Osteoblast (primary cell): ENCODE measurements at places on chromosomes 5 and 9. TPM values are rescaled to one million over a fixed set of nuclear protein-coding genes. Genes with fewer than 3 reads are reported as not detected.

DNA sequence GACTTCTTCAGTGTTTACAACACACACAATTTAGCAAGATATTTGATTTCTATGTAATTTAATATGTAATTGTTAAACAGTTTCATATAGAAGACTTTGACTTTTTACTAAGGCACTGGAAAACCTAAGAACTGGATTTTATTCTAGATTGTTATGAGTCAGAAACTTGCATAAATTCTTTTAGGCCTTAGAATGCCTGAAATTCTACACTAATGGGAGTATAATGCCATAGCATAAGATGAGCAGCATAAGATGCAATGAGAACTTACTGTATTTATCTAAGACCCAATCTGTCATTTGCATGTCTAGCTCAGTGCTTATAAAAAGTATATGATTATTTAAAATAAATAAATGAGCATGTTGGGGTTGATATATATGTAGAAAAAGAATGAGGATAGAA lies 285.2 kb downstream of the CDH12 start:
- no peak overlapping the region for H3K27ac ChIP-seq
- H3K4me1 ChIP-seq: no peaks in the 10 kb centered on the region
- no peak for DNase-seq
- H3K4me3 ChIP-seq: no peak overlapping the region
- no peaks in the 10 kb centered on the region for H3K27me3 ChIP-seq

- peaks cover 30% of the 10 kb centered on the region for H3K4me1 ChIP-seq
- no peak for DNase-seq
- H3K36me3 ChIP-seq: no peaks in the 10 kb centered on the region
- H3K27ac ChIP-seq: no peak overlapping the region
- no peaks in the 10 kb centered on the region for H3K27me3 ChIP-seq
Measured at GRCh38 chr5:96318569-96319110, 114.4 kb downstream of the PCSK1 start.

DNA sequence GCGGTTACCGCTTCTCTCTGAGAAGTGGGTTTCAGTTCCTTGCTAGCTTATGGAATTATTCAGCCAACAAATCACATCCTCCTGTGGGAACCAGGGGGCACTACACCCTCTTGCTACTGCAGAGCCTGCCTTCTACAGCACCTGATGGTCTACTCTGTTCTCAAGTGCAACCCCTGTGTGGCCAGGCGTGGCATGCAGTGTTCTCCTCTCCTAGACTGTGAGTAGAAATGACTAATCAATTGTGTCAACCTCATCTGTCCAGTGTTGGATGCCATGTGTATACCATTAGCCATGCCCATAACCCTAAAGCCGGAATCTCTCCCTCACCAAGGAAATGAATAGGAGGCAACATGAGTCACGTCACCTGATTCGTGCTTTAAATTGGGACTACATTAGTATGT lies 117.2 kb upstream of the LIFR start:
- peaks cover 6% of the 10 kb centered on the region for H3K4me1 ChIP-seq
- peaks cover 15% of the 10 kb centered on the region for H3K27me3 ChIP-seq
- no peak overlapping the region for H3K4me3 ChIP-seq

GRCh38 chr9:35911690-35912089 lies 2.4 kb downstream of the SPAAR start:
- H3K4me3 ChIP-seq: no peak overlapping the region
- no peak overlapping the region for H3K27ac ChIP-seq
- no peaks in the 10 kb centered on the region for H3K27me3 ChIP-seq
- DNase-seq: no peak
- H3K36me3 ChIP-seq: no peaks in the 10 kb centered on the region
- H3K4me1 ChIP-seq: peaks cover 30% of the 10 kb centered on the region

DNA sequence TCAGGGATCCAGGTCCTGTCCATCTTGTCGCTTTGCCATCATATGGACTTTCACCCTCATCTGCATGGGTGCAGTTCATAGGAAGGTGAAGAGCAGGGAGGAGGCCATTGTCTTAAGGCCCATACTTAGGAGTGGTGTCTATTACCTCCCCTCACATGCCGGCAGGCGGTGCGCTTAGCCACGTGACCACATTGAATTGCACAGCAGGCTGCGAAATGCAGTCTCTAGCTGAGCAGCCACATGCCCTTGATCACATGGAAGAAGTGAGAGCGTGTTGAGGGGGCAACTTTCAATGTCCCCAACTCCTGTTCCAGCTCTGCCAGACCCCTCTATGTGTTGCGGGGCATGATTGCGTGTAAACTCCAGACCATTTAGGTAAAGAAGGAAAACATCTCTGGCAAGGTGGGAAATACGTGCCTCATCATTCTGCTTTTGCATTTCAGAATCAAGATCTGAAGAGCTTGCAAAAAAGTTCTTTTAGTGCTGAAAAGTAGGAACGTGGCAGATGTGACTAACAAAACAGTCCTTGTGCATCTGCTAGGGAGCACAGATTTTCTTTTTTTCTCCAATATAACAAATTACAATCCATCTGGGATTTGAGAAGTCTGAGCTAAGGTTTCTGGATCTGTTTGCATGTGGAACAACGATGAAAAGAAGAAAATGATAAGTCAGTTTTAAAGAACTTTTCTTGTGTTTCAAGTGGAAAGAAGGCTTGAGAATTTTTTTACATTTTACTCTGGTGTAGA lies 34.4 kb downstream of the ROPN1L start:
- H3K36me3 ChIP-seq: no peaks in the 10 kb centered on the region
- no peak overlapping the region for H3K4me3 ChIP-seq
- no peak for DNase-seq

- H3K27me3 ChIP-seq: peaks cover 18% of the 10 kb centered on the region
- DNase-seq: no peak
- no peaks in the 10 kb centered on the region for H3K4me1 ChIP-seq
- no peak overlapping the region for H3K27ac ChIP-seq
- no peaks in the 10 kb centered on the region for H3K36me3 ChIP-seq
Measured at GRCh38 chr5:139396691-139397090, 1.8 kb upstream of the PROB1 start.

Gene ALDOB
- total RNA-seq: not detected in 2 replicates

DNA sequence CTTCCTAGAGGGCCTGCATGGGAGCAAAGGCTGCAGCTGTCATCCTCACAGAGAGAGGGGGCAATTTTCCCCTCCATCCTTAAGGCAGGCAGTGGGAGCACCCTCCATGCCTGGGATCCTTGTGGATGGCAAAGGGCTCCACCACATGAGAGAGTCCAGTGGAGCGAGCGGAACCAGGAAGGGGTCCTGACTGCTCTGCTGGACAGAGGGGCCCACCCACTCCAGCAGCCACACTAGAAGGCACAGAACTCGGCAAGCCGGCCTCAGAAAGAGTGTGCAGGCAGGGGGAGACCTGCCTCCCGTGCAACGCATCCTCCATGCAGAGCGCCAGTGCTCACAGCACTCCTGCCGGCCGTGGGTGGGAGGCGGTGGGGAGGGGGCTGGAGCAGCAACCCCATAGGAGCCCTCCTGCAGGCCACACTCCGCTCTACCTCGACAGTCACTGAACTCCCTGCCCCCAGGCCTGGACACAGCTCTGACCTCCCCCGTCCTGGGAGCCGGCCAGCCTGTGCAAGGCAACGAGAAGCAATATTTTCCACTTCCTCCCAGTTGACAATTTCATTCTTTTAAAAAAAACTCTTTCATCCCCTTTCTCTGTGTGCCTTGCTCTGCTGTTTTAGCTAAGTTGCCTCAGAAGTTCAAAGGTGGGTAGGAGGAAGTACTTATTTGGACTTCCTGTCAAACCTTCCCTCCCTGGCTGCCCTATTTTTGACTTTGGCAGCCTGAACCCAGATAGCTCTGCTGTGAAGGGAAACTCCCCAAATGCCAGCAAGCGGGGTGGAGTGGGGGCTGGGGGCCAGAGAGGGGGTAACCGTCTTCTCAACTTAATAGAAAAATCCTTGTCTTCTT lies 5.3 kb upstream of the LCP2 start:
- H3K4me1 ChIP-seq: peaks cover 6% of the 10 kb centered on the region
- H3K27me3 ChIP-seq: peaks cover 9% of the 10 kb centered on the region
- no peak for DNase-seq

GRCh38 chr5:135491038-135491551 lies 38.9 kb upstream of the TIFAB start:
- no peak overlapping the region for H3K27ac ChIP-seq
- peaks cover 15% of the 10 kb centered on the region for H3K27me3 ChIP-seq

Gene CCDC152
- total RNA-seq: 0.29 and 0.36 TPM in 2 replicates

DNA sequence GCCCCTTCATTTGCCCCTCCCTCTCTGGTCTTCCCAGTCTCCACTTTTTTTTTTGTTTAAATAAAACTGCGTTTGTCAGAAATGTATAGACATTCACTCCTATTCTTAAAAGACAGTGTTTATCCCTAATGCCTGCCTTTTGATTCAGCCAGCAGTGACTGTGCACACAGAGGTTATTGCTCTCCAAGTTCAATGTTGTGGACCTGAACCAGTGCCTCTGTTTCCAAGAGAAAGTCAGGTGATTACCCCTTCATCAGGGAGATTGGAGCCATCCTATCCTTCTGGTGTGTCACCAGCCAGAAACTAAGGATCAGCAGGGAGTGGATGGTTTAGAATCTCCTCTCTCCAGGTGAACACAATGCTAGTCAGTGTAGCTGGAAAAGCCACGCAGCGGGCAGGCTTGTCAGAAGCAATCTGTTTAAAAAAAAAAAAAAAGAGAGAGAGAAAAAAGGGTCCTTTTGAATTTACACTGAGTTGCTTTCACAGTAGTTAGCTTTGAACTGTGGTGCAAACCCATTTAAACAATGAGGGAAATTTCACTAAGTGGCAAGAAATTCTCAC lies 167.5 kb upstream of the DMRT1 start:
- no peak overlapping the region for H3K4me3 ChIP-seq
- no peaks in the 10 kb centered on the region for H3K27me3 ChIP-seq
- peaks cover 11% of the 10 kb centered on the region for H3K4me1 ChIP-seq
- no peak for DNase-seq

DNA sequence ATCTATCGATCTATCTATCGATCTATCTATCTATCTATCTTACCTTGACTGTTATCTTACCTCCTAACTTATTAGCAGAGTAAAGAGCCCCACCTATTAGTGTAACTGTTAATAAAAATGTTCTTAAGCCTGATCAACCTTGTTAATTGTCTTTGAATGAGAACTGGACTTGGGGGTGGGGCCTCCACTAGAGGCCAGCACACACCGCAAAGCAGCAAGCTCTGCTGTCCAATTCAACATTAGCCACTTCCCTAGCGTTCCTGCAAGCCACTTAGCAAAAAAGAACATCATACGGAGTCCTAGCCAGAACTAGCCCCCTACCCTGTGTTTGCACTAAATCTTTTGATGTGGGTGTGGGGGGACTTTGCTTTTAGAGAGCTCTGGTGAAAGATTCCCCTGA lies 515.8 kb downstream of the KDM4C start:
- no peaks in the 10 kb centered on the region for H3K4me1 ChIP-seq
- DNase-seq: no peak
- no peak overlapping the region for H3K27ac ChIP-seq
- peaks cover 6% of the 10 kb centered on the region for H3K27me3 ChIP-seq
- no peaks in the 10 kb centered on the region for H3K36me3 ChIP-seq

DNA sequence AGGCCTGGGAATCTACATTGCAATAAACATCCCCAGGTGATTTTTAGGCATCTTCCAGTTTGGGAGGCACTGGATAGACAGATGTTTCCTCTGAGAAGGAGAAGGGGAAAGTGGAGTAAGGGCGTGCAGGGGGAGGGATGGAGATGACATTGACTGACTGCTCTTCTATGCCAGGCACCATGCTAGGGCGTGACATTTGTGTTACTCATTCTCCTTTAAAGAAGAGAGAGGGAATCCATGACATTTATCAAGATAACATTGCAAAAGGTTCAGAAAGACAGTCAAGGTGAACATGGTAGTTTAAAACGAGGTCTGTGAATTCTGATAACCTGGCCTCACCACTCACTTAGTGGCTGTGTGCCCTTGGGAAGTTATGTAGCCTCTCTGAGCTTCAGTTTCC lies 35.8 kb downstream of the FGF1 start:
- no peak overlapping the region for H3K4me3 ChIP-seq
- H3K36me3 ChIP-seq: no peaks in the 10 kb centered on the region
- no peaks in the 10 kb centered on the region for H3K27me3 ChIP-seq
- H3K4me1 ChIP-seq: peaks cover 13% of the 10 kb centered on the region
- no peak for DNase-seq

Gene S1PR3
- 2.7 and 3.3 TPM in 2 replicates for total RNA-seq

Gene GNAQ
- total RNA-seq: 63.9 and 64.8 TPM in 2 replicates

DNA sequence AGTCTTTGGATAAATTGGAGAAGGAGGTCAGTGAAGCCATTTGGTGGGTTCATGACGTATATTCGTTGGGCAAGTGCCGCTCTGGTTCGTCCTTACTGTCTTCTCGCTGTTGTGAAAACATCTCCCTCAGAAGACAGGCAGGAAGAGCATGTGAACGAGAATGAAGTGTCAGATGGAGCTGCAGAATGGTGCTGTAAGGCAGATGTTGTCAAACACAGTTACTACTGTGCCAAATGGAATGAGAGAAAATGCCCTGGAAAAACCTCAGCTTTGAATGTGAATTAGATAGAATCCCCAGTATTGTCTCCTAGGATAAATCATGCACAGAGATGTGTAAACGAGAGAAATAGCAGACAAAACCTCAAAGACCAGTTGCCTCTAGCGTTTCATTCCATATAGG lies 121.5 kb downstream of the CAMK4 start:
- H3K4me3 ChIP-seq: no peak overlapping the region
- no peaks in the 10 kb centered on the region for H3K27me3 ChIP-seq
- H3K36me3 ChIP-seq: no peaks in the 10 kb centered on the region
- DNase-seq: no peak
- H3K27ac ChIP-seq: no peak overlapping the region
- H3K4me1 ChIP-seq: no peaks in the 10 kb centered on the region

Gene LRRTM2
- under 0.01 and 0.88 TPM in 2 replicates for total RNA-seq

DNA sequence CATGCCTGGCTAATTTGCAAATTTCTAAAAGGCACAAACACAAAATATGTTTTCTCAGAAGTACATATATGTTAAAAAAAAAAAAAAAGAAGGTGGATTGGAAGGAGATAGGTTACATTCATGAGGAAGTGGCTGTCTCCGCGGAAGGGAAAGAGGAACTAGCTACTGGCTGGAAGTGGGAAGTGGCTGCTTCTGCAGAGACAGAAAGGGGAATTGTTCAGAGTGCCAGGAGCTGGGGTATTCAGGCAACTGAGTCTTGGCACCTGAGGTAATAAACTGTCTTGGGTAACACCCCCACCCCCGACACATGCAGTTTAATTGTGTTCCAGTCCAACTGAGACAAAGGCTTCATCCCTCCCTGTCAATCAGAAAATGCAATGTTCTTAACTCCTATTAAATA lies 45.6 kb downstream of the S1PR3 start:
- H3K36me3 ChIP-seq: no peaks in the 10 kb centered on the region
- no peak overlapping the region for H3K27ac ChIP-seq
- no peak overlapping the region for H3K4me3 ChIP-seq
- no peak for DNase-seq
- peaks cover 16% of the 10 kb centered on the region for H3K4me1 ChIP-seq
- H3K27me3 ChIP-seq: no peaks in the 10 kb centered on the region

Gene SPATA9
- total RNA-seq: 0.36 and 1.2 TPM in 2 replicates

GRCh38 chr5:2493356-2493755 lies 258.1 kb downstream of the IRX2 start:
- H3K36me3 ChIP-seq: no peaks in the 10 kb centered on the region
- no peaks in the 10 kb centered on the region for H3K27me3 ChIP-seq
- H3K4me1 ChIP-seq: no peaks in the 10 kb centered on the region

- H3K36me3 ChIP-seq: no peaks in the 10 kb centered on the region
- DNase-seq: peak; percentile 92
- H3K27me3 ChIP-seq: no peaks in the 10 kb centered on the region
Measured at GRCh38 chr5:160133071-160133917, 14.0 kb upstream of the PWWP2A start.

Gene LRRC19
- under 0.01 TPM in 2 replicates for total RNA-seq
